ENCODE measurements at places on chromosomes 4 and X.
A peak's percentile ranks its signal among the peaks of the same experiment; 100 is the strongest.

DNA sequence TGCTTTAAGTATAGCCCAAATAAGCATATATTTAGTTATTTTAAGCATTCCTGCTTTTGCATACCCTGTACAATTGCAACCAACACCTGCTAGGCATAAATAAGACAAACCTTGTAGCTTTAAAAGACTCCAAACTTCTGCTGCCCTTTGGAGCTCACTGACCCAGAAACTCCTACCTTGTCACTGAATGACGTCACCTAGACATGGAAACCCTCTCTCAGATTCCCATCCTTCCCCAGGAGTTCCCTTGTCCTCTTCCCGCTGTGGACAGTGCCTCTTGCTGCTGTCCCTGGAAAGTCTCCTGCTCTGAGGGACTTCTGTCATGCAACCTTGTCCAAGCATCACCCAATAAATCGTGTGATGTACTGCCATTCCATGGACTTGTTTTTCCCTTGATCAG lies 507.2 kb downstream of the GRXCR1 start:
- DNase-seq: no peak

GRCh38 chrX:152072236-152072635 lies 66.1 kb downstream of the MAGEA10 start:
- DNase-seq: no peak

- no peak for DNase-seq
Observed at GRCh38 chr4:75584067-75584466, 28.2 kb downstream of the ODAPH start.

- no peak for DNase-seq
Observed at GRCh38 chrX:18410038-18410437, 15.4 kb upstream of the CDKL5 start.

DNA sequence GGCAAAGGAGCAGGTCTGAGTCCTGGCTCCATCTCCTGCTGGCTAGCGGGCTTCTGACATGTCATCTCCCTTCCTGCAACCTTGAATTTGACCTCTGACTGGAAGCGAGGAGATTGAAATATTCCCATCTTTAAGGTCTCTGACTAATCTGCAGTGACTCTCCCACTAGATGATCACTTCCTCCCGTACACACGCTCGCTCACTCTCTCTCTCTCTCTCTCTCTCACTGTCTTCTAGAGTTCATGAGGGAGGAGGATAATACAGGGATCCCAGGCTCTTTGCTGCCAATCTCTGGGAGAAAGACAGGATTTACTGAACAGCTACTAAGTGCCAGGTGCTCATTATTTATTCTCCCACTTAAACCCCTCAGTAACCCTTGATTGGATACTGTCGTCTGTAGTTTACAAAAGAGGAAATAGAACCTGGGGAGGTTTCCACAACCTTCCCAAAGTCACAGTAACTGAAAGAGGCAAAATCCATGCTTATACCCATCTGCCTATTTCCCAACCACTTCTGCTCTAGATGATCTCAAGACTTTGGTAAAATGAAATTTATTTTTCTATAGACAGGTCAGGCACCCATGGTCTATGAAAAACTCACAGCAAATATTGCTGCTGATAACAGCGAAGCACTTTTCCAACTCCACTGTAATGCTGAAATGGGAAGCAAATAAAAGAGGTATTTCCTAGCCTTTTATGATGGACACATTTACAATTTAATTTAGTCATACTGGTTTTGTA lies 193.5 kb upstream of the C1QTNF7 start:
- no peak for DNase-seq

GRCh38 chrX:148562846-148563245 lies 62.4 kb downstream of the AFF2 start:
- DNase-seq: no peak

DNA sequence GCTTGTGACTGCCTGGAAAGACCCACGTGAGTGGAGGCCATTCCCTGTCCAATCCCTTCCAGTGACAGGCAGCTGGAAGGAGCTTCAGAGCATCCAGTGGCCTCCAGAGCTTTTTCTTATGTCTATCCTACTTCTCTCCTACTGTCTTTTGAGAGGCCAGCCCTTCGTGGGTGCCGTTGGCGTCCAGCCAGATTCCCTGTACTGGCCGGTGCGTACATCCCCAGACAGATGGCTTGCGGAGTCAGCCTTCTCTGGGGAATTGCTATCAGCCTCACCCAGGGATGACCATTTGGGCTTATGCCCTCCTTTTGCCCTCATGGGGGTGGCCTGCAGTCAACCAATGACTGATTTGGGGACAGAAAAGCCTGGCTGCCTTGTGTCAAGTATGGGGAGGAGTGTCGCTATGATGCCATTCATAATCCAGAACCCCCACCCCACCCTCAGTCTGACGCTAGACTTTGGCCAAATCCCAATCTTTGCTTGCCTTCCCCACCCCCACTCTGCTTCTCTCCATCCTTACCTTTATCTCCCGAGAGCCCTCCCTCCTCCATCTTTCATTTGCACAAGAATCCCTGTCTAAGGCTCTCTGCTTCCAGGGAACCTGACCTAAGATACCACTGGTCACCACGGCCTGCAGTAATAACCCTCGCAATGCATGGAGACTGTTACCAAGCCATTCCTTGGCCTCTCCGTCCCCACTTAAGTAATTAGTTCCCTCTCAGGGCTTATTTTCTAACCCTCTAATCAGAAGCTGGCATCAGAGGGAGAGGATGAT lies 150.3 kb upstream of the BCOR start:
- no peak for DNase-seq

GRCh38 chrX:14616836-14617235 lies 87.5 kb downstream of the GLRA2 start:
- DNase-seq: no peak

DNA sequence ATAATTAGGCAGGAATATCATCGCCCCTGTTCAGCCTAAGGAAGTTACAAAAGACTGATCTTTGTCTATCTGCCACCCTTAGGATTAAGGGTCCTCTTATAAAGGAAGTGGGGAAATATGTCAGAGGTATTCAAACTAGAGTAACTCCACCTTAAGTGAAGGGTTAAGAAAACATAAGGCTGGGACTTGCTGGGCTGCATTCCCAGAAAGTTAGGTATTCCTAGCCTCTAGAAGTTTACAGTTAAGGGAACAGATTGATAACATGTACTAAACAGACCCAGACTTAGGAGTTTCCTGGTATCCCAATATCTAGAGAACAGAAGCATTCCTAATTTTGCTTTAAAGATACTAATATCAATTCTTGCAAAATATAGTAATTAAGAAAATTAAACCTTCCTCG lies 6.0 kb downstream of the CXCL2 start:
- no peak for DNase-seq

DNA sequence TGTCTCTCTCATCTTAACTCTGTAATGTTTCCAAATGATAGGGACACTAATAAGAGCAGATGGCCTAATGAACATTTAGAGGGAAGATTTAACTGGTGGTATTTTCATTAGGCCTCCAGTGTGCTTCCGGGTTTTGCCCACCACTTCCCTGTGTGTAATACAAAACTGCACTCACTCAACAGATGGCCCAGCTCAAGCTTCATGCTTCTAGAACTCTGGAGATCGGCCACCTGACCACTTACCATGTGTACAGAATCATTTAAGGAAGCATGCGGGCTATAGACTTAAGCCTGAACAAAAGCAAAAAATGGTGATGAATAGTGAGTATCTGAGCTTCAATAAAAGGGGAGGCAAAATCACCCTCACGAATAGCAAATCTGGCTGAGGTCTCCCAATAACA lies 89.3 kb downstream of the SH2D1A start:
- no peak for DNase-seq

DNA sequence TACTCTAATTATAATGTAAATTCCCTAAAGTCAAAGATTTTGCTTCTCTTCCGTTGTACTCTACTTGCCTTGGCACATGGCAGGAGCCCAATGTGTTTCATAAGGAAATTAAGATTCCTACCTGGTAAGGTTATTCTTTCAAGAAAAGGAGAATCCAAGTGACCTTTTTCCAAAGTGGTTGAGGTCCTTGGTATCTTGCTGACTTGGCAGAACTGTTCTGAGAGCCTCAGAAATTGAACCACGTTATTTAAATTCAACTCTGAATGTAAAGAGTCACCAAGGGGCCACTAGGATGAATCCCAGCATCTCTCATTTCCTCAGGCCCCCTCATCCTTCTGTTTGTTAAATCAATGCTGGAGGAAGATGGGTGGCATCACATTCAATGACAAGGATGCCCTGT lies 418.2 kb upstream of the MAGEB2 start:
- no peak for DNase-seq

- DNase-seq: no peak
Observed at GRCh38 chr4:95086551-95086950, 328.8 kb downstream of the BMPR1B start.

- no peak for DNase-seq
Observed at GRCh38 chr4:69793732-69794131, 33.3 kb upstream of the SULT1B1 start.

DNA sequence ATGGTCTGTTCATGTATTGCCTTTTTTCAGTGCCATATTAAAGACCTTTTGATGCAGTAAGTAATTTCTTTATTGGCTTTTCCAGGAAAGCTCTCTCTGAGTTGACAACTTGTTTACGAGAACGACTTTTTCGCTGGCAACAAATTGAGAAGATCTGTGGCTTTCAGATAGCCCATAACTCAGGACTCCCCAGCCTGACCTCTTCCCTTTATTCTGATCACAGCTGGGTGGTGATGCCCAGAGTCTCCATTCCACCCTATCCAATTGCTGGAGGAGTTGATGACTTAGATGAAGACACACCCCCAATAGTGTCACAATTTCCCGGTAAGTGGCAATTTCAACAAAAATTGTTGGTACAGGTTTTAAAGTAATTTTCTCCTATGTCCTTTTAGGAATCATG lies 148.0 kb downstream of the STIM2 start:
- DNase-seq: no peak

DNA sequence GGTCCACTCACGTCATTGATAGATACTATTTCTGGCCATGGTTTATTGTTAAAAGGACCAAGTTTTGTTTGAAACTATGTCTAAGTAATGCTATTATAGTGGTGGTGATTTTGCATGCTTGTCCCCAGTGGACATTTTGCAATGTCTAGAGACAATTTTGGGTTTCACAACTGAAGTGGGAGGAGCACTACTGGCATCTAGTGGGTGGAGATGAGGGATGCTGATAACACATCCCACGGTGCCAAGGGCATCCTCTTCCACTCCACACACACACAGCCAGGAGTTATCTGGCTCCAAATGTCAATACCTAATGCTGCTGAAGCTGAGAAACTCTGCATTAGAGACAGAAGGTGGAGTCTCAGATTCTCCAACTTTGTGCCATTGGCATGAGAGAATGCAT lies 131.2 kb downstream of the FRMPD4 start:
- peak; percentile 1 for DNase-seq

- peak; percentile 45 for DNase-seq
Observed at GRCh38 chr4:186192066-186192612, 772 bp downstream of the CYP4V2 start.

DNA sequence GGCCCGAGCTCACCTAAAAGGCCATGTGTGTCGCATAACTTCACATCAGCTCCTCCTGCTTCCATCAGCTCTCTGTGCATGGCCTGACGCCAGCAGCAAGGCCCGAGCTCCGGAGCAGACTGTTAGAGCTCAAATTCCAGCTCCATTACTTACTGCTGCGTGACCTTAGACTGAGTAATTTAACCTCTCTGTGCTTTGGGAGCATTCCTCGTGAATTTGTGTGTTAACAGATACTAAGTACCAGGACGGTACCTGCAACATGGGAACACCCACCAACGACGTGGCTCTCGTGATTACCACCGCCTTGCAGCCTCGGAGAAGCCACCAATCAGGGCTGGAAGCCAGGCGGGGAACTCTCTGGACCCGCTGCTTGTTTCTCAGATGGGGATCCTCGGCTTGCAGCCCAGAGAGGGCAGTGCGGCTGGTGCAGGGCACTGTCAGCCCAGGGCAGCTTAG lies 12.9 kb downstream of the LETM1 start:
- DNase-seq: no peak

DNA sequence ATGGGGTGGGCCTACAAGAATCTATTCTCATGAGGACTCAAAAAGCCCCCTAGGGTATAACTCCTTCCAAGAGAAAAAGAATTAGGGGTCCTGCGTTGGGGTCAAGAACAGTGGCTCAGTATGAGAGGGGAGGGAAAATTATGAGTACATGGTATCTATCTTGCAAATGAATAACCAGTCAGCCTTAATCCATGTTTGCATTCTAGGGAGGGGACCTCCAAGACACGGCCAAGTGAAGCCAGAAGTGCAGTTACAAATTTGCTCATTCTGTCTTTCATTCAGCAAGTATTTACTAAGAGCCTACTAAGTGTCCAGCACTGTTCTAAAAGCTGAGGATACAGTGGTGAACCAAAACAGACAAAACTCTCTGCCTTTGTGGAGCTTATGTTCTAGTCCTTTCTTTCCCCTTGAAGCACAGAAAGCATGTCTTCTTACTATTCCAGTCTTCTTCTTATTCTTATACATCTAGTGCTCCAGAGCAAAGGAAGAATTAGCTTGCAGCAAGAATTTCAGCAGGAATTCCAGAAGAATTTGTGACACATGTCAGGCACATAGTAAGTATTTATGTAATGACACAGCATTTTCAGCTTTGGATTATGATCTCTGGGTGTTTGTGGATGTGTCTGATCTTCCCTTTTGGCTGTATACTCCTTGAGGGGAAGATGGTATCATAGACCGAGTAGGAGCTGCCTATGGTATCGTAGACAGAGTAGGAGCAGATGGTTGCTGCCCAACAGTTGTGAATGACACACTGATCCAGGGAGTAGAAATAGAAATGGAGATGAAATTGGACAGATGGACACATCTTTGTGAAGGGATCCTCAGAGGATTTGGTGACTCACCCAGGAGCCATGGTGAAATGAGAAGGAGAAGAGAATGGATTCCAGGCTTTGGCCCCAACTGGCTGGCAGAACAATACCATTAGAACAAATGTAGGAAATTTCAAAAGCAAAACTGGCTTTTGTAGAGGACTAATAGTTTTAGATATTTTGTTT lies 75.9 kb downstream of the COQ2 start:
- DNase-seq: no peak

DNA sequence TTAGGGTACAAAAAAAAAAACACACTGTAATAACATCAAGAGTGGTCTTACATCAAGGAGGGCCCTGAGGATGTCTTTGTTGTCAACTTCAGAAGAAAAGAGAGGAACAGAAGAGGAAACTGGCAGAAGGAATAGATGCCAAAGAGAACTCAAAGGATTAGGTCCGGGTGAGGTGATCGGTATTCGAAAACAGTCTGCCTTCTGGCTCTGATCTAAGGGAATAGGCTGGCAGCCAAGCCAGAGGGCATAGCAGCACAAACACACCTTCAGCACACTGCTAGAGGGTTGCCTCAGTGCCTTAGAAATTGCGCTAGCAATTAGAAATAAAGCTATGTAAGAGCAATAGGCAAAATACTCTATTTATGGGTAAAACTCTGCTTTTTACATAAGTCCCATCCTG lies 91.4 kb upstream of the TTC29 start:
- DNase-seq: no peak

GRCh38 chr4:26022346-26023202 lies 108.6 kb downstream of the SMIM20 start:
- DNase-seq: no peak

- DNase-seq: no peak
Observed at GRCh38 chr4:165177725-165178666, 29.4 kb upstream of the KLHL2 start.

DNA sequence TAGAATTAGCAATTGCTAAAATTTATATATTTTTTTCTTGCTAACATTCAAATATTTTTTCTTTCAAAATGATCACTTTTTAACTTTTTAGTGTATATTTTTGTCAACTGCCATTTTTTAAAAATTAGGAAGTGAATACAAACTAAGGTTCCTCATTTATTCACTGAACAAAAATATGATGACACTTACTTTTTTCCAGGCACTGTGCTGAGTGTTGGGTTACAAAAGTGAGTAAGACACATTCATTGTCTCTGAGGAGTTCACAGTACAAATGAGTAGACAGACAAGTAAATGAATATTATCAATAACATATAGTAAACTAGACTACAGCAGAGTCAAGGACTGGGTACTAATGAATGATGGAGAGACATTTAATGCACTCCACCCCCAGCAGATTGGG lies 543.5 kb downstream of the PDHA2 start:
- no peak for DNase-seq

Measured in Jurkat, Clone E6-1 (cell line).